Upper lobe of right lung (tissue), 1 donor: ENCODE measurements at places on chromosomes 2 and 18.

- no peak for DNase-seq
Measured at GRCh38 chr2:200301953-200302858, 4.3 kb upstream of the SPATS2L start.

GRCh38 chr2:96359310-96359709, 23.7 kb downstream of the NCAPH start:
- no peak for DNase-seq

- DNase-seq: no peak
Measured at GRCh38 chr2:12090590-12090989, 344.2 kb downstream of the LPIN1 start.

- peak; percentile 93 for DNase-seq
Measured at GRCh38 chr2:160269803-160270570, 69.9 kb upstream of the ITGB6 start.

DNA sequence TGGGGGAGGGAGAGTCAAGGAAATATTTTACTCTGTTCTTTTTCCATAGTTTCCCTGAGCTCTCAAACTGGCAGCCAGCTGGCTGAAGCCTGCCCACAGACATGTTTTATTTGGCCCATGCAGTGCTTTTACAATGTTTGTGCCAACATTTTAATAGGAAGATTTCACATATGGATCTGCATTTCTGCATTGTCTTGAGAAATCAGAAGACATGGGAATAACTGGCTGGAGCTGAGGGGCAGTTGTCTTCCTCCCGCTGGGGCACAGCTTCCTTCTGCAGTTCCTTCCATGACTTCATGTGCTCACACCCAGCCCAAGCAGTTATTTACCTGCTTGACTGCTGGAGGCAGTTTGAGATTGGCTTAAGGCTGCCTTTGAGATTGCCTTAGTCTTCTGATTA, 74.4 kb downstream of the PLCL1 start:
- DNase-seq: no peak
